ENCODE measurements at places on chromosomes 2 and 18.

- no peak for DNase-seq
Observed at GRCh38 chr2:15895615-15896469, 44.5 kb upstream of the MYCN start.

DNA sequence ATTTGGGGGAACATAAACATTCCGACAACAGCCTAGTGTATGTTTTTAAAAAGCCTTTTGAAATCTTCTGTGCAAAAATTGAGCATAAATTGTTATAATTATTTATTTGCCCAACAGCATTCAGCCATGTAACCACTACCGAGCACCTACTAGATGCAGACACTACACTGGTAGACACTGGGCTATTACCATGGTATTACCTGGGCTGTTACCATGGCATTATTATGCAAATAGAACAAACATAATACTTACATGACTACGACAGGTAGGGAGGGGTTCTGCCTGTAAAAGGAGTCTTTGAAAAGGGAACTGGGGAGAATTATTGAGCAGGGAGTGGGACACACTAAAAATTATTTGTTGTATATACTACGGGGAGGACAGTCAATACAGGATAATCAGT, 116.4 kb downstream of the MREG start:
- no peak for DNase-seq

GRCh38 chr2:75607400-75607798, 39.2 kb upstream of the MRPL19 start:
- DNase-seq = no peak

DNA sequence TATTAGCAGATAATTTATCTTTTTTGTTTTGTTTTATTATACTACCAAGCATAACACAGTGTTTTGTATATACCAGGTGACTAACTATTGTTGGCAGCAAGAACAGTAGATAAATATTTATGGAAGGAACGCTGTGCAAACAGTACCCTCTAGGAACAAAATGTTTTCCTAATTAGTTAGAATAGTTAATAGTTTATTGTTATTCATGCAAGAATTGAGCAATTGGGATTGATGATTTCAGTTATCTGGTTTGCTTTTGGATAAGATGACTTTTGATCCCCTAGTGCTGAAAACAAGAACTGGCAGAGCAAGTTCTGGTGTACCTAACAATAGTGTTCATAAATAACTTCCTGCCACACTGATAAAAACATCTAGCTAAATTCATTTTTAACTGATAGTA, 323.3 kb downstream of the TGIF1 start:
- no peak for DNase-seq

DNA sequence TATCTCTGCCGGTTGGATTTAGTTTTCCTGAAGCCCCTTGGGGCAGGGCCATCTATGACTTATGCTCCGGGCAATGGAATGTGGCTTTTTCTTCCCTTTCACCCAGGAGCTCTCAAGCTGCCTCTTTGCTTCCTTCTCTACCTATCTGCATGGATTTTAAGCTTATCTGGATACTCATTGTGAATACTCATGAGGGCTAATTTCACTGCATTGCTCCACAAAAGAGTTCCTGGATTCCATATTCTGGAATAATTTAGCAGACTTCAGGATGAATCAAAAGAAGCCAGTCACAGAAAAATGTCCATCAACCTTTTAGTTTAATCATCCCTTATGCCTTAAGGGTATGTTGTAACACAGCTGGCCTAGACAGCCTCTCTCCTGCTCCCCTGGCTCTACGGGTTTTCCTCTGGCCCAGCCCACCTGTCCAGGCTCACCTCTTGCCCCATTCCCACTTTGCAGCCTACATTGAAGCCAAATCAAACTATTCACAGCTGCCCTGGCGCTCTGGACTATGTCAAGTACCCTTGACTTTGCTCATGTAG, 122.8 kb upstream of the RMDN2 start:
- DNase-seq = no peak

DNA sequence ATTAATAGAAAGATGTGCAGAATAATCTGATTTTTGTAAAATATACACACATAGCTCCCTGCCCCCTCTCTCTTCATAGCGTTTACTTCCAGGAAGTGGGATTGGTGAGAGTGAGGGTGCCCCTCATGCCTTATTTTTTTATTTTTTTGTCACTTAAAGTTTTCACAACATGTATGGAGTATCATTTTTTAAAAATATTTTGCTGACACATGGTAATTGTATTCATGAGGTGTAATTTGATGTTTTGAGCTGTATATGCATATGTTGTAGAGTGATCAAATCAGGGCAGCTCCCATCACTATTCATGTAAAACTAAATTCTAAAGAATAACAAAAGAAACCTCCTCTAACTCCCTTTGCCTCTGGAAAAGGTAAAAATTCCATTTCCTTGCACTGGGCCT, 74.7 kb downstream of the VSNL1 start:
- no peak for DNase-seq

GRCh38 chr2:46805401-46805951, 110.1 kb downstream of the MCFD2 start:
- no peak for DNase-seq

- peak; percentile 33 for DNase-seq
Observed at GRCh38 chr18:43620936-43621335, 343.6 kb upstream of the SYT4 start.

DNA sequence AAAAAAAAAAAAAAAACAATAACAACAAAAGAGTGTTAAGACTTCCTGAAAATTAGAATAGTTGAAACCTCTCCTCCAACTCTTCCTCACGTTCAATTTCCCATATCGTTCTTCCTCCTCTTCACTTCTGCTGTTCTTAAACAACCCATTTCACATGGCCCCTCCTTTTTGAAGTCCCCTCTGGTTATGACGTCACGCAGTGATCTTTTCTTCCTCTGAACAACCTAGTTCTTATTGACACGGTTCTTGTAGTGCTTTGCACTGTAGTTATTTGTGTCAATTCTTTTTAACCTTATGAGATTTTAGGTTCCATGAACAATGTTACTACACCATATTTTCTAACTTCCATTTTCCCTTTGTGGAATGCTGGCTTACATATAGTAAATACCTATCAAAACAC, 69.5 kb upstream of the RGPD4 start:
- no peak for DNase-seq

GRCh38 chr18:77116201-77117080, 16.1 kb downstream of the MBP start:
- DNase-seq = no peak

DNA sequence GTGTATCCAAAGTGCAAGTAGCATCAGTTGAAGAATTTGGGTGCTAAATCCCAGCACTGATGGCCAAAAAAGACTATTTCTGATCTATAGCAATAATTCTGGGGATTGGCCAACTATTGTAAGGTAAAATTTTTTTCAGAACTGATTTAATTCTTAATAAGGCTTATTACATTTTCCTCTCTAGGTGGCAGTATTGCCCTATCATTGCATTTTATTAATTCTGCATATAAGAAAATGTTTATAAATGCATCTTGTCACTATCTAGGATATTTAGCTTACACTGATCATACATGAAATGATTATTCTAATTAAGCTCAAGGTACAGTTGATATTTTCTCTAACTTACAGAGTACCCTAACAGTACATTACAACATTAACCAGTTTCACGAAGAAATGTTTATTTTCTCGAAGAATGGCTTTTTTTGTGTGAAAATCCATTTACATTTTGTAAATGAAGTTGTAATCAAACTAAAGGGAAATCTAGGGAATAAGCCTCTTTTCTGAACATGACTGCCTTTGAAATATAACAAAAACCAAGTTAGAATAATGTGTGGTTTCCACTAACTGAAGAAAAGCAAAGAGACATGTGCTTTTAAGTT, 11.0 kb downstream of the TTN start:
- peak; percentile 37 for DNase-seq

GRCh38 chr2:199791326-199791725, 59.7 kb downstream of the FTCDNL1 start:
- no peak for DNase-seq

DNA sequence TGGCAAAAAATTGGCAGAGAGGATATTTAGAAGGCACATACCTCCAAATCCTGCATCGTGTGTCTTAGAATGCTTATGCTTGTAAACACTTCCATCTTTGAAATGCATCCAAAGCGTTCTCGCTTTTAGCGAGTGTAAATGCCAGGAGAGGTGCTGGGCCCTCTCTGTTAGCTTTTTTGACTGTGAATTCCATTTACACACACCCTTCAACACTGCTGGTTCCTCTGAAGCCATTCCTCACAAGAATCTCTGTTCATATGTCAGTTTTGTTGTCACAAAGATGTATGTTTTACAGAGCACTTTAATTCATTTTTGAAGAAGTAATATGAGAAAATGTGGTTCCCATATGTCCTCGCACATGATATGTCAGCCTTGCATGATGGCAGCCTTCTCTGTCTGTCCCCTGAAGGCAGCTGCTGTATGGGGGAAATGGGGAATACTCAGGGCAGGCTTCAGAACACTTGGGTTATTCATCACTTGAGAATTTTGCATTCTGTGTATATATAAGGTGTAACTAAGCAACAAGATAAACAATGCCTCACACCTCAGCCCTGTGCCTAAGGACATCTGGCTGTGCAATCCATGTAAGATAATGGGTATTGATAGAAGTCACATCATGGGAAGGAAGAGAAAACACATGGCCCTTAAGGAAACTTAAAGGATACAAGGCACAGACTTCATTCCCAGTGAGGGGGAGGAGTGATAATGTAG, 52.3 kb downstream of the RAB27B start:
- no peak for DNase-seq

DNA sequence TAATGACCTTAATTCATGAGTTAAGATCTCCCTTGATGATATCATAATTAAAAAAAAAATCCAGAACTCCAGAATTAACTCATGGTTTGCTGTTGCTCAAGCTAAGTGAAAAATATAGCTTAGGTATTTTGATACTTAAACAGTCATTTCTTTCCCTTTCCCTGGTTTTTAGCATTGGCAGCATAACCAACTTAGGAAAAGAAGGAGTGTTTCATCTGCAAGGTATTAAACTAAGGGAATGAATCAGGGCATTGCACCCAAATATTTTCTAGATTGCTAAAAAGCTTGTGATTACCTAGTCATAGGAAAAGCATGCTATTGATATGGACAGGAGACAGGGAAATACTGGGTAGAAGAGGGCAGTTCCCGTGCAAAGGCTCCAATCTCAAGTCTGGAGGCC, 207.2 kb downstream of the LRP1B start:
- DNase-seq = no peak

GRCh38 chr2:212898011-212898410, 253.4 kb downstream of the IKZF2 start:
- DNase-seq = no peak

DNA sequence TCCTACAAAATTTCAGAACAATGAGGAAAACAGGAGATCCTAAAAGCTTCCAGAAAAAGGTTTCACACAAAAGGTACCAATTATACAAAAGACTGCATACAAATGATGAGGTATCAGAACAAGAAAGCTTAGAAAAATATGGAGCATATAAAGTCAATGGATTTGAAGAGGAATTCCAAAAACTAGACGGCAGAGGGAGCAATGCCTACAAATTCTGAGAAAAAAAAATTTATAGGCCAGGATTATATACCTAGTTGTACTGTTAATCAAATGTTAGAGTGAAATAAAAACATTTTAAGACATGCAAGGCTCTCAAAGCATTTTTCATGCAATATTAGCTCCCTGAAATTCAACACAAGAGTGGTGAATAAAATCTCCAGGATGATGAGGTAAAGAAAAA, 106.2 kb downstream of the ZRANB3 start:
- DNase-seq = no peak

GRCh38 chr18:72674710-72675109, 130.6 kb upstream of the CBLN2 start:
- no peak for DNase-seq

GRCh38 chr2:68828887-68829708, 42.1 kb downstream of the BMP10 start:
- DNase-seq = peak; percentile 77

- no peak for DNase-seq
Observed at GRCh38 chr2:3461801-3462492, 57.4 kb downstream of the ADI1 start.

DNA sequence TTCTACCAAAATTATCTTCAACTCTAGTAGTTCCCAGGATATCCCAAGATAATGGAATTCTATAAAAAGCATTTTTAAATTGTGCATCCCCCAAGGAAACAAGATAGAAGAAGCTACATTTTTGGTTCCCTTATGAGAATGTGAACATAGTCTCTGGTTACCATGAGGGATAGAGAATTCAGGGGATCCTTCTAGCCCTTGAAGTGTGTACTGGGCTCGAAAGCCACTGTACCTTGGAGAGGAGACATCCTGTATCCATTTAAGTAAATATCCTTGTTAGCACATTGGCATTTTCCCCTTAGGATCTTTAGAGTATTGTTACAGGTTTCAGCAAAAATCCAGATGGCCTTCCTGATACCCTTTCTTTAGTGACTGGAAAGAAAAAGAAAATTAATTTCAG, 228.5 kb downstream of the RTP5 start:
- no peak for DNase-seq

DNA sequence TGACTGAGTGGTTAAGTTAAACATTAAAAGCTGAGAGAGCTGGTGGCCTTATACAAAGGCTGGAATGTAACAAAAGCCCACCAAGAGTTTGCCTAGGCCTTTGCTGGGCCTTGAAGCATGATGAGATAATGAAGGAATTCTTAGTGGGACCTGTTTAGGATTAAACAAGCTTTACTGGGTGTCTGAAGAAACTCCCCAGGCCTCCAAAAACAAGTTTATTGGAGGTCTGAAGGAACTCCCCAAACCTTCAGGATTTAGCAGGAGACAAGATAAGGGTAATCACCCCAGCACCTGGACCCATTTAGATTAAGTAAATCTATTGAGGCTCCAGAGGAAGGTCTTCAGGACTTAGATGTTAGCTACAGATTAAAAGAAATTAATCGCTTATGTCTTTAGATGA, 18.7 kb downstream of the PCARE start:
- DNase-seq = no peak

- DNase-seq = no peak
Observed at GRCh38 chr2:239589270-239589825, 188.5 kb upstream of the HDAC4 start.

- DNase-seq = no peak
Observed at GRCh38 chr2:170229125-170229524, 51.2 kb downstream of the MYO3B start.

GRCh38 chr2:200453853-200454534, 55.9 kb downstream of the KCTD18 start:
- no peak for DNase-seq

DNA sequence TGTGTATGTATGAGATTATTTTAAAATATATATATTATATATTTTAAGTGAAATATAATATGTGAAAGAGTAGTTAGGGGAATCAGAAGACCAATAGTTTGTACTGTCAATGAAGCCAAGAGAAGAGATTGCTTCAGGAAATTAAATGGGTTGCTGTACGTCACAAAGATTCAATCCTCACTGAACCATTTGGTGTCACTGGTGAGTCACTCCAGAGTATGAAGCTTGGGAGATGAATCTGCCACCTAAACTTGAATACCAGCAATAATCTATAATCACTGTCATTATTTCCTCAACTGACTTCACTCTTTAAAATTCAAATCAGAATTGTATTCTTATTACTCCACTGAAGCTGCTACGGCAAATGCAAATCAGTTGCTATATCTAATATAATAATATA, 41.9 kb upstream of the SCN9A start:
- peak; percentile 11 for DNase-seq

GRCh38 chr18:54203914-54204313, 20.6 kb downstream of the MBD2 start:
- no peak for DNase-seq

- no peak for DNase-seq
Observed at GRCh38 chr2:171342067-171342413, 91.8 kb downstream of the METTL8 start.
